Foreskin keratinocyte (primary cell): ENCODE measurements at places on chromosomes 7 and 10. TPM values are rescaled to one million over a fixed set of nuclear protein-coding genes. Genes with fewer than 3 reads are reported as not detected.

DNA sequence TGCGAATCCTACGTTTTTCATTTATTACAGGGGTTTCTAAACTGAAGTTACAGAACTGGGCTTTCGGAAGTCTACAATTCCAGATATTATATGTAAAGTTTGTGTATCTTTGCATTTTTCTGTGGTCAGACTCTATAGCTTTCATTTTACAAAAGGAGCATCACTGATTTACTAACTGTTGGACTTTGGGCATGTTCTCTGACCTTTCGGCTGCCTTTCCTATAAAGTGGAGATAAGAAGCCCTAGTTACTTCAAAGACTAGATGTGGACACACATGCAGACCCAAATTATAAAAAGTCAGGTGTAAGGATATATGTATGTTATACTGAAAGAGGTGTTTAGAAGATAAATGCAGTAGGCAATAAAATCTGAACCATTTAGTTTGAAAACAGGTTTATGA, 126.6 kb upstream of the PRKCQ start:
- DNase-seq: no peak

DNA sequence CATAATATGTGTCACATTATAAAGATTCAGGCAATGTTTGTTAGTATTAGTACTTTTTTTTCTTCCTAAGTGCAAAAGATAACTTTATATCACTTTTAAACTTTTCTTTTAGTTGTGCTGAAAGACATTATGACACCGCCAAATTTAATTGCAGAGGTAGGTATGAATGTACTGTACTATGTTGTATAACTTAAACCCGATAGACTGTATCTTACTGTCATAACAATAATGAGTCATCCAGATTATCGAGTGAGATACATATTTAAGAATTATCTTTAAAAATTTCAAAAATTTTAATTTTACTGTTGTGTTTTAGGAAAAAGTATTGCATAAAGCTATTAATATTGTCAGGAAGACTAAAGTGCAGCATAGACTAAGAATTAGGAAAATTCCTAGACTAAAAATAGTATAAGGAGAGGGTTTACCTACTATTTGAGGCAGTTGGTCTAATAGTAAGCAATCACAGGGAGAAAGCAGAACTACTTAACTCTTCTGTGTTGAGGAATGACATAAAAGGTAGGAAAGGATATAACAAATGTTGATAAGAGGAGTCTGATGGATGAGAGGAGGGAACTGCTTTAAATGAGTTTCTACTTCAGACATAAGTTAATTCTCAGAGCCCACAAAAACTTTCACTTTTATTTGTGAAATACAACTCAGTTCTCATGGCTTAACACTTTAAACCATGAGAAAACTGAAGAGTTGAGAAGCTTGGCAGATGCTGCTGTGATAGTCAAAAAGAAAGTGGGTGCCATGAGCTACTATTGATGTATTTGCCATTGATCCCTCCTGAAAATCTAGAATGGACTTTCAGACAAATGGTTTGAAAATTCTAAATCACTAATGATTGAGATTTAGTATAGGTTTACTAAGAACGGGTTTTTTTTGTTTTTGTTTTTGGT, 67.8 kb downstream of the PTEN start:
- no peak for DNase-seq

GRCh38 chr7:17957871-17958270, 17.6 kb upstream of the SNX13 start:
- no peak for DNase-seq

DNA sequence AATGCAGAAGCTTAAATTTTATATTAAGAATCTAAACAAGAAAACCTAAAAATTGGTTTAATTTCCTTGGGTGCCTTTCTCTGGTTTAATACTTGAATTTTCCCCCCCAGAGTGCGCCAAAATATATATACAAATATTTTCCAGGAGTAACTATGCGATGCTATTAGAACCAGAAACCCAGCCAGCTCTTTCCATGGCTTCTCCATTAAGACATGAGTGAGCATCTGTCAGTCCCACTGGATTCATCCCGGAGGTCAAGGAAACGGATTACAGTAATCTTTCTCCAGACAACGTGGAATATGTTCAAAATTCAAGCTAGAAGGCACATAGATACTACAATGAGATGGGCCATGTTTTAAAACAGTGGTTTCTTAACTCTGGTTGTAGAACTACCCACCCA, 148.8 kb downstream of the TAX1BP1 start:
- no peak for DNase-seq

DNA sequence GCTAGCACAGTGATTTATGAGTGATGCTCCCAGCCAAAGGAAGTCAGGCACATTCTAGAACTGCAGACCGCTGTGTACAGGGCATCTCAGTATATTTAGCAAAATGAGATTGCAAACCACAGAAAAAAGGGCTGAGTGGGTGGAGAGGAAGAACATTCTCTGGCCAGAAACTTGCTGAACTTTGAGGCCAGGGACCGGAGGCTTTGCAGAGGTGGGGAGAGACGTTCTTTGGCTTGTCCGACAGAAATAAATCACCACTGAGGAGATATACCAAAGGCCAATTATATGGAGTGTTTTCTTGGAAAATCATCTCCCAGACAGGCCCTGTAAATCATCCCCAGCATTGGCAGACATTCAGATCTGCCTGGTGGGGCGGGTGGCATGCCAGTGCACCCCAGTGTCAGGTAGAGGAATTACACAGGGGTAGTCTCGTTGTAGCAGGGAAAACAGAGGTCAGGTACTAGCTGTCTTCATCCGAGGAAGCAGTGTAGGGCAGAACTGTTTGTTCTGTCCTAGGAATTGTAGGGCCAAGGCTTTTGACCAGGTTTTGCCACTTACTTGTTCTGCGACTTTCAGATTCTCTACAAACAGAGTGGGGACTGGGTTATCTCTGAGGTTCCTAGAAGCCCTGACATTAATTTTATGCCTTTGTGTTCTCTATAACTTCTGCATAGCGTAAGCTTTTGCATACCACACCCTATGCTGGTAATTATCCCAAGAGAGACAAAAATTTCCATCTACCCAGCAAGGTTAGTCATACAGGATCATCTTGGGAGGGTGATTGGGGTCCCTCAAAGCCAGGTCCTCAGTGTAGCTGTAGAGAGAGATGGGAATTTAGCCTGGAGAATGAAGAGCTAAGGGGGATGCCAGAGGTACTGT, 655.6 kb downstream of the LRMDA start:
- peak; percentile 9 for DNase-seq

DNA sequence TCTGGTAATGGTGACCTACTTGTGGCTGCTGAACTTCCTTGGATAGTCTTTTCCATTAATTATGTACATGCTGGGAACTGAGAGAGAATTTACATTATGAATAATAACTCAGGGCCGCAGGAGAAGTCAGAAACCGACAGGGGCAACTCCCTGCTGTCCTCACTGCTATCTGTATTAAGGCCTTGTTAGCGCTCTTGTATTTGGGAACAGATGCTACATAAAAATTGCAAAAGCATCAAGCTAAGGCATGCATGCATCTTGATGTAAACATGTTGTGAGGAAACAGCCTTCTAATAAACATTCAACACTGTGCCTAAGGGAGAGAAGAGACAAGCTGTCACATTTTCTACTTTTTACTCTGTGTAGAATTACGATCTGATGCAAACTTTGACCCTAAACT, 158.4 kb downstream of the PARD3 start:
- DNase-seq: no peak

DNA sequence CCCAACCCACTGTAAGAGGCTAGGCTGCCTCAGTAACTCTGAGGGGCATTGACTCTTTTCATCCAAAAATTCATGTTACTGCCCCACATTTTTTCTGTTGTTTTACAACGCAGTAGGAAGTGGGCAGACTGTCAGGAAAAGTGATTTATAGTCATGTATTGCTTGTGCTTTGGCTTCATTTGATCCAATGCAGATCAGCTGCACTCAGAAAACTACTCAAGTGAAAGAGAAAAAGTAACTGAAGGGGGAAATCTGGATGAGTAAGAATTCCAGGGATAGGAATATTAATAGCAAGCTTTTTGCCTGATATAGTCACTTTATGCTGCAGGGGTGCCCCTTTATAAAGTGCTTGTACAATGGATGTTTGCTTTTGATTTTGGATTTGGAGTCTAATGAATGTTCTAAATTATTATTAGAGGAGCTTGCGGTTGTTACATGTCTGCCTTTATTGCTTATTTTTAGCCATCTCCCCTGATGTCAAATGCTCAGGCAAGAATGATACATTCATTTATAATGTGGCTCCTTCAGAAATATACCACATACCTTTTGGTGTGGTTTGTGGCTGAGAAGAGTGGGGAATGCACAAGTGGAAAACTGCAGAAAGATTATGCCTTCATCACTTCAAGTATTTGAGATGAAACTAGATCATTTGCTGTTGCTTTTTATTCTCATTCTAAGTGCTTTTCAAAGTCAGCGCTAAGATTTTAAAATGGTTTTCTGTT, 86.1 kb downstream of the EGFR start:
- no peak for DNase-seq

DNA sequence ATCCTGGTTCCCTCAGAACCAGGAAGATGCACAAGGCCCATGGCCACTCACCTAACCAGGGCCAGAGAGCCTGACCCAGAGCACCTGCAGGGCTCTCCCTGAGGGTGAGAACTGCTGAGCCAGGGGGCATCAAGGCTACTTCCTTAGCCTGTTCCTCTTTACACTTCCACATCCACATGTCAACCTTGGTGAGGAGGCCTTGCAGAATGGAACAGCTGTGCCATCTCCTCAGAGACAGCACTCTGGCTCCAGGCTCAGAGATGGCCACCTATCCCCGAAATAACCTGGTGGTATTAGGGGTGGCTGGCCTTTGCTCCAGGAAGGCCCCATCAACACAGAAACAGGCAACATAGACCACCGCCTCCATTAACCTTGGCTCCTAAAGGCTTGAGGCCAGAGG, 473.0 kb downstream of the RPS24 start:
- DNase-seq: no peak

DNA sequence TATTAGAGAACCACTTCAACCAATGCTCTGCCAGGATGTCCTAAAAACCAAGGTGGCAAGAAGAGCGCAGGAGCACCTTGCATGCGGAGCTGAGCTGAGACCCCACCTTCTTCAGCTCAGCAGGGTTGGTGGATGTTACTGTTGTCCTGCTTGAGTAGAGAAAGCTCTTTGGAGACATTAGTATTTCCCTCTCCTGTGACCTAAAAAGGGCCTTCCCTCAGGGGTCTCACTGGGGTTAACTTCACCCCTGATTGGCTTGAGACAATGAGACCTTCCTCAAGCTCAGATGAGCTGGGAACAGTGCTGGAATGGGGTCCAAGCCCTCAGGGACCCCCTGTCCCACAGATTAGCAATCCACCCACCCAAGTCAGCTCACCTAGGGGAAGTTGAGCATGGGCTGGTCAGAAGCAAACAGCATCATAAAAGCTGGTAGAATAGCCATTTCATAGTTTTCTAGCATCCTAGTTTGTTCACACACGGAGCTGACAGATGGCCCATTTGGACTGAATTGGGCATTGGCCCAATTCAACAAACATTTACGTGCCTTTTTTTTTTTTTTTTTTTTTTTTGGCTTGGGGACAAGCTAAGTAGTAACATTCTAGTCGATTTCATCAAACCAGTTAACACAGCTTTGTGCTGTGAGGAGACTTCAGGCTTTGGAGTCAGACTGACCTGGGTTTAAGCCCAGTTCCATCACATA, 100.6 kb upstream of the HABP2 start:
- no peak for DNase-seq

GRCh38 chr7:39921506-39922175, 28.4 kb upstream of the CDK13 start:
- peak; percentile 52 for DNase-seq

AKR1D1 gene
- total RNA-seq: not detected in 2 replicates

HSPA12A gene
- total RNA-seq: 10.3 and 10.4 TPM in 2 replicates
